ENCODE measurements at places on chromosomes 5 and 9.

GRCh38 chr9:130462685-130463540 is 18.2 kb downstream of the ASS1 start:
- no peak for DNase-seq

DNA sequence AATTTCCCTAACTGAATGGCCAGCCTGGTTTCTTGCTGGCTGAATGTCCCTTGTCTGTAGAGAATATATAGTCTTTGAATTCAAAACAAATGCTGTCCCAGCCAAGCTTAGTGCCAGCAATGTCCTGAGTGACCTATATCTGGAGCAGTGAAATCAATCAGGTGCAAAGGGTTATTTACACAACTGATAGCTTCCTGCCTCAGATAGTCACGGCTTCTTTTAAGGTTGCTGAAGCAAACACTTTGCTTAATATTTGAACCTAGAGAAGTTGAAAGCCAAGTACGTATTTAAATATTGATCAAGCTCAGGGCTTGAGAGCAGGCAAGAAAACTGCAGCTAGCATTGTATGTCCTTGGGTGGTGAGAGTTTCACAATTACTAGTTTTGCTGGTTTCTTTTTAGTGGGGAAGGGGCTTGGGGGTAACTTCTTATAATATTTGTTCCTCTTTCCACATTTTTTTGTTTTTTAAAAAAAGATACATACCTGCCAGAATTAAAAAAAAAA is 2.0 kb upstream of the ARHGEF28 start:
- DNase-seq = no peak

DNA sequence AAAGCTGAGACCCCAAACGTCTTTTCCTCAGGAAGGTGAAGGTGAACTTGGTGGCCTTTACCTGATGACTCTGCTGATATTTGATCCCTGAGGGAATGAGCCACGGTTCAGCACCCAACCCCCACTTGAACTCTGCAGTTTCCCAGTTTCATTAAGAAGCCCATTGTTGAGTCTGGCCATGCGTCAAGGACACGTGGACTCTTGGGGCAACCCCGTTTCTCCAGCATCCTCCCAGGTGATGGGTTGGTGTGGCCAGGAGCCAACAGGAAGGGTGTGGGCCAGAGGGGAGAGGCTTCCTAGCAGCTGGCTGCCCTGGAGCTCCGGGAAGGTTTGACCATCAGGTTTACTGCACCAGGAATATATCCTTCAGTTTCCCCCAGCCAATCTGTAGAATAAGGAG is 59.5 kb upstream of the GNE start:
- DNase-seq = no peak

- DNase-seq = no peak
Measured at GRCh38 chr9:21677834-21678233, 124.6 kb upstream of the MTAP start.

DNA sequence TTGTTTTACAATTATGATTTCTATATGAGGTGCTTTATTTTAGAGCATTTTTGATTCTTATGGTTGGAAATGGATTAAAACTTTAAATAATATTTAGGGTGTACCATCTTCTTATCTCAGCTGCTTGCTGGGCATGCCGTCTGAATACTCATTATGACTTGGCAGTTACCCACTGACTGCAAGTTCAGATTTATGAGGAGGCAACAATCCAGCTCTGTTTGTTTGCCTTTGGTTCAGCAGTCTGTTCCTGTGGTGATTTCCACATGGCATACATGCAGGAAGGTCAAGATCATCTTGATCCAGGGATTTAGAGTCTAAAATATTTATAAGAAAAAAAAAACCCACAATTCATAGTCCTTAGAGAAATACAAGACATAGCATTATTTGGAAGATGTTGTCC is 1254.5 kb upstream of the NUDT12 start:
- no peak for DNase-seq

GRCh38 chr9:118577121-118577520 is 792.1 kb downstream of the BRINP1 start:
- no peak for DNase-seq

DNA sequence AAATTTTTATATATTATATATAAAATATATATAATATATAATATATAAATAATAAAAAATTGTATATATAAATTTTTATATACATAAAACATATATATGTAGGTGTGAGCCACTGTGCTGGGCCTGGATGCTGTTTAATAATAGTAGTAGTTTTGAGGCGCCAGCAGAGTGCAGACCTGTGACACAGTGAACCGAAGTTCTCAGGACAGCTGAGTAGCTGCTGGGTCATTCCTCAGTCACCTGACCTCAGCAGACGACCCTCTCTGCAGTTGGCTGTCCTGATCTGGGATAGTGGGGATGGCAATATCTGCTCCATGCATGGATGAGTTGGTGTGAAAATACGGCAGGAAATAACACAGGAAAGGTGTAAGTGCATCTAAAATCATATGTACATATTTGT is 3.3 kb upstream of the SNX18 start:
- no peak for DNase-seq

DNA sequence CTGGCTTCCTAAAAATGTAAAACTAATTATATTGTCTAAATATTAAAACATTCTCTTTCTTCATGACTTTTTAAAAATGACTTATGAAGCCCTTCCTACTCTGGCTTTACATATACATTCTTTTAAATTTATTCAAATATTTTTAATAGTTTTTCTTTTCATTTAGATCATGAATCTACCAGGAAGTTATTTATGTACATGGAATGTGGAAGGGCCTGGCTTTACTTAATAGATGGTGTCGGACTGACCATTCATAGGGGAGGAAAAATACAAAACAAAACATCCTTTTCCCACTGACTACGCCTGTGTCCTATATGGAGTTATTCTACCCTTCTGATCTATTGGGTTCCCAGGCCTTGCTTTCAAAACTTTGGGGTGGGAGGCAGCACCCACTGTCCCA is 129.8 kb downstream of the MACROH2A1 start:
- no peak for DNase-seq

- no peak for DNase-seq
Measured at GRCh38 chr9:30774326-30774725, 1610.1 kb upstream of the ACO1 start.

DNA sequence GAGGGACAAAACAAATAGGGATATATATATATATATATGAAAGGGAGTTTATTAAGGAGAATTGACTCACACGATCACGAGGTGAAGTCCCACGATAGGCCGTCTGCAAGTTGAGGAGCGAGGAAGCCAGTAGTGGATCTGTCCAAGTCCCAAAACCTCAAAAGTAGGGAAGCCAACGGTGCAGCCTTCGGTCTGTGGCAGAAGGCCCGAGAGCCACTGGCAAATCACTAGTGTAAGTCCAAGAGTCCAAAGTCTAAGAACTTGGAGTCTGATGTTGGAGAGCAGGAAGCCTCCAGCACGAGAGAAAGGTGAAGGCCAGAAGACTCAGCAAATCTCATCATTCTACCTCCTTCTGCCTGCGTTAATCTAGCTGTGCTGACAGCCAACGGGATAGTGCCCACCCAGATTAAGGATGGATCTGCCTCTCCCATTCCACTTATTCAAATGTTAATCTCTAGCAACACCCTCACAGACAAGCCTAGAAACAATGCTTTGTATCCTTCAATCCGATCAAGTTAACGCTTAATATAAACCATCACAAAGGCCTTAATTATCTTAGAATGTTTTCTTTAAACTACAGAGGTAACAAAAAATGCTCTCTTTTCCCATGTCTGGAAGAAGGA is 23.8 kb upstream of the DAB2 start:
- DNase-seq = no peak

DNA sequence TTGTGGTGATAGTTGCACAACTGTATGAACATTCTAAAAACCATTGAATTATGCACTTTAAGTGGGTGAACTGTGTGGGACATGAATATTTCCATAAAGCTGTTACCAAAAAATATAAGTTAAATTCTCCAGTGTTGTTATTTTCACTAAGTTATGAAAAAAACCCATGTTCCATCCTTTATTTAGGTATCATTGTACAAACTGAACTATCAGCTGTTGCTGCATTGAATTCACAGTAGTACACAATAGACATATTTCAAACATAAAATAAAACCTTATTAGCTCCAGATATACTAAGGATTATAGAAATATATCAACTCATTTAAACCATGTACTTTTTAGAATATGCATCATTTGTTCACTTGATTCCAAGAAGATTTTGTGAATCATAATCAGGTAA is 192.1 kb downstream of the COMMD10 start:
- DNase-seq = no peak

- no peak for DNase-seq
Measured at GRCh38 chr9:134263596-134263995, 62.7 kb upstream of the RXRA start.

DNA sequence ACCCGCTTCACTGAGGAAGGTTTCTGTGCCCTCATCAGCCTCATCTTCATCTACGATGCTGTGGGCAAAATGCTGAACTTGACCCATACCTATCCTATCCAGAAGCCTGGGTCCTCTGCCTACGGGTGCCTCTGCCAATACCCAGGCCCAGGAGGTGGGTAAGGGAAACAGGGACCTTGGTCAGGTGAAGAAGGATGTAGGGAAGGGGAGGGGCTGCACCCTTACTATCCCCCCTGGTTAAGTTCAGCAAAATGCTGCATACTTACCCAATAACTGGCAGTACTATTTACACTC is 4.4 kb downstream of the SLC4A9 start:
- no peak for DNase-seq

GRCh38 chr5:28164568-28164967 is 1126.2 kb upstream of the CDH9 start:
- no peak for DNase-seq

DNA sequence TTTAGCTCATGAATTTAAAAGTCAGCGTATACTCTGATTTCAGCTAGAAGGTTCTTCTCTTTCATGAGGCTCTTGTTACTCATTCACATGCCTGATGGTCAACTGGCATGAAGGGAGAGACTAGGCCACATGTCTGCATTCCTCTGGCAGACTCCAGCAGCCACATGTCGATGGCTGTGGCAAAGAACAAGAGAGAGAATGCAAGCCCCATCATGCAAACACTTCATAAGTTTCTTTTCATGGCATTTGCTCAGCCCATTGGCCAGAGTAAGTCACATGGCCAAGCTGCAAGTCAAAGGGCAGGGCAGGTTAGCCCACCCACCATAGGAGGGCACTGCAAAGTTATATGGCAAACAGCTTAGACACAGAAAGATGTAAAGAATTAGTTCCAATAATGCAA is 5.4 kb downstream of the KCNV2 start:
- DNase-seq = no peak

DNA sequence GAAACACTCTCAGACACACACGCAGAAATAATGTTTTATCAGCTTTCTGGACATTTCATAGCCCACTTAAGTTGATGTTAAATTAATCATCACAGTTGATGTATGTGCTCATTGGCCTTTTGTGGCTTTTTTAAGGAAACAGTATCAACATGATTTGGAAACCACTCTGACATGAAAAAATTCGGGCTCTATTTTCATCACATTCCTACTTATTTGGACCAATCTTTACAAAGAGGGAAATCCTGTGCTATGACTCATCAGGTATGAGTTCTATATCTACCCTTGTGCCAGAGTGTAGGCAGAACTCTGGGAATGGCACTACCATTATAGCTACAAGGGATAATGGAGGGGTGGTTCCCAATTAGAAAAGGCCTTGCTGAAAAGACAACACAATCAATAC is 388.4 kb upstream of the PTGER4 start:
- no peak for DNase-seq

DNA sequence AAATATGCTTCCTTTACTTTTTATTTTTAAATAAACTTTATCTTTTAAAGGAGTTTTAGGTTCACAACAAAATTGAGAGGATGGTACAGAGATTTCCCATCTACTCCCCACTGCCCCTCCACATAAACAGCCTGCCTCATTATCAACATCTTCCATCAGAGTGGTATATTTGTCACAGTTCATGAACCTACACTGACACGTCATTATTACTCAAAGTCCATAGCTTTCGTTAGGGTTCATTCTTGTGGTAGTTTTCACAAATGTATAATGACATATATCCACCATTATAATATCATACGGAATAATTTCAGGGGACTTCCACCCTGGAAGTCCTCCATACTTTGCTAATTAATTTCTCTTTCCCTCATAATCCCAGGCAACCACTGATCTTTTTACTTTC is 204.9 kb downstream of the SMARCA2 start:
- no peak for DNase-seq

- no peak for DNase-seq
Measured at GRCh38 chr9:37602817-37603216, 10.4 kb upstream of the TOMM5 start.

Data from activated CD4-positive, alpha-beta T cell treated with anti-CD3 and anti-CD28 coated beads, Interleukin-2, amount 50 U/mL, for 24 hours (primary cell).